ENCODE measurements at places on chromosomes 1 and 21.

GRCh38 chr1:234586892-234587485 lies 23.0 kb downstream of the IRF2BP2 start:
- DNase-seq, result no peak

GRCh38 chr1:7145947-7146346 lies 360.7 kb downstream of the CAMTA1 start:
- no peak for DNase-seq

- DNase-seq, result no peak
Observed at GRCh38 chr1:22273686-22274681, 131.1 kb upstream of the WNT4 start.

GRCh38 chr1:221708987-221709386 lies 32.9 kb downstream of the DUSP10 start:
- DNase-seq, result peak; percentile 47

GRCh38 chr1:185049670-185050069 lies 4.3 kb downstream of the RNF2 start:
- no peak for DNase-seq

DNA sequence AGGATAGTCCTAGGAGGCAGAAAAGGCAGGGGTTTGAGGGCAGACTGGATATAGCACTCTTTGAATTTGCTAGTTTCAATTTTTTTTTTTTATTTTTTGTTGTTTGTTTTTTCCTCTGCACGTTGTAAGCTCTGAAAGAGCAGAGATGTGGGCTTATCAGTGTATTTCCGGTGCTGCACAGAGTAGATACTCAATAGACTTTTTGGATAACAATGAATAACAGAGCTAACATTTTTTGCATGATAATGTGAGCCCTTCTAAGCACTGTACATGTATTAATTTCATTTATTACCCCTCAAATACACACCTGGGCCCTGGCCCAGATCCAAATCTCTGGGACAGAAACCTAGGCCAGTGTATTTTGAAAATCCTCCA lies 17.1 kb upstream of the PARP1 start:
- no peak for DNase-seq

DNA sequence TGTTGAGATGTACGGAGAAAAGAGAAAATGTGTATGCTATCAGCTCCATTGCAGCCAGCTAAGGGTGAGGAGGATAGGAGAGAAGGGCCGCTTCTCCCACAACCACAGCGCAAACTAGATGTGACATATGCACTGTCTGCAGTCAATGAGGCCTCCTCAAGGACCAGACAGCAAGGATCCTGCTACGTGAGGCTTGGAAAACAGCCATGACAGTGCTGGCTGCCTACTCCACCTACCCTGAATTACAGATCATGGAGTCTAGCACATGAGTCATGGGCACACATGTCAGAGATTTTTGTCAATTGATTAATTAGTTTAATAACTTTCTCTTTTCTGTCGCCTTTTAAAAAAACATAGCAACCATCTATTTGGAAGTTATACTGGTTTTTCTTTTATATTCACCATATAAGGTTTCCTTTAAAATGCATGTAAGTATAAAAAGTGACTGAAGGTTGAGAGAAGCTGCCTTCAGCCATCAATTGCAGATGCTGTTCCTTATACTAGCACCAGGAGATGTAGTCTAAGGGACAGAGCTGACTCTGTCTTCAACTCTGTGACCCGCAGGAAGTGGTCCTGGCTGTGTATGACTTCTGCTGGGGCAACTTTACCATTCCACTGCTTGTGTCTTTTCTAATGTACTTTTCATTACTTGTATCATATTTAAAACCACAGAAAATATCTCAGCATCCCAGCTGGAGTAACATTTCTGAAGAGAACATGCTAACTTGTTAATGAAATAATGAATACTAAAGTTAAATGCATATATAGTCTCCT lies 3.1 kb downstream of the VPS26C start:
- DNase-seq, result no peak

- no peak for DNase-seq
Observed at GRCh38 chr1:103461161-103462105, 64.1 kb upstream of the RNPC3 start.

GRCh38 chr1:175317779-175318178 lies 125.2 kb upstream of the KIAA0040 start:
- no peak for DNase-seq

- peak; percentile 78 for DNase-seq
Observed at GRCh38 chr1:36304970-36305914, 926 bp upstream of the SH3D21 start.

DNA sequence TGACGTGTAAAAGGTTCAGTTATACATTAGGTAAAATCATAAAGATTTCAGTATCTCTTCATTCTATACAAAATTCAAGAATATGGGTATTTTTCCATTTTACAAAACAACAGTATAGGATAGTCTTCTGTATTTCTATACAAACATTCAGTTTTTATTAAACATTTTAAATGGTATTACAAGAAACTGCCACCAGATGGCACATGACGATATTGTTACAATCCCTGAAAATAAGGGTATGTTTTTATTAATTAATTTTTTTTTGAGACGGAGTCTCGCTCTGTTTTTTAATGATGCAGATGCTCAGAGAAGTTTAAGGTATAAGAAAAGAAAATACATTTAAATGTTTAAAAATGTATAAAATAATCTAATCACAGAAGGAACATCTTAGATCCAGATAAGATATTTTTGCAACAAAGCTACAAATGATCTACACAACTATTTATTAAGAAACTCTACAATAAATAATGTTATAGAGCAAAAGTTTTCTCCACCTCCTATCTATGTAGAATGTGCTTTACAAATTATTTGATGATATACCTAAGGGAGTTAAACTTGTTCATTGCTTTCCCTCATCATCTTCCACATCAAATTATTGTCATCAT lies 23.5 kb upstream of the RSBN1 start:
- DNase-seq, result no peak

GRCh38 chr1:78447086-78447485 lies 43.7 kb upstream of the PTGFR start:
- DNase-seq, result no peak

GRCh38 chr1:116950517-116951199 lies 40.9 kb downstream of the PTGFRN start:
- no peak for DNase-seq

DNA sequence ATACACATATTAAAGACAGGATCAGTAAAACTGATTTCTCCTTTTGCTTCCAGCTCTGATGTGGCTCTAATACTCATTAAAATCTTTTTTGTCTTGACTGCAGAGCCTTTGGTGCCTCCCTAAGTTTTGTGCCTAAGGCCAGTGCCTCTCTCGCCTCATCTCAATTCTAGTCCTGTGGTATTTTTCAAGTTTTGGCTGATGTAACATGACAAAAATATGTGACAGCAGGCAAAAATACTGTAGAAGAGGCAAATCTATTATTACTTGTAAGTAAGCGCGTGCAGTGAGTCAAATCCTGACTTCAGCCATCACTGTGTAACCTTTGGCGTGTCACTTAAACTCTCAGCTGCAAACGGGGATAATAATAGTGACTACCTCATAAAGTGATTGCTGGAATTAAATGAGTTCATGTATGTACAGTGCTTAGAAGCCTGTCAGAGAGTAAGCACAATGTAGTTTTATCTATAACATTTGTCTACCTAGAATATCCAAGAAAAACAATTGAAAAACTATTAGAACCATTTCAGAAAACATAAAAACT lies 74.0 kb downstream of the MAB21L3 start:
- no peak for DNase-seq

GRCh38 chr1:42137766-42138165 lies 15.4 kb upstream of the GUCA2B start:
- no peak for DNase-seq

DNA sequence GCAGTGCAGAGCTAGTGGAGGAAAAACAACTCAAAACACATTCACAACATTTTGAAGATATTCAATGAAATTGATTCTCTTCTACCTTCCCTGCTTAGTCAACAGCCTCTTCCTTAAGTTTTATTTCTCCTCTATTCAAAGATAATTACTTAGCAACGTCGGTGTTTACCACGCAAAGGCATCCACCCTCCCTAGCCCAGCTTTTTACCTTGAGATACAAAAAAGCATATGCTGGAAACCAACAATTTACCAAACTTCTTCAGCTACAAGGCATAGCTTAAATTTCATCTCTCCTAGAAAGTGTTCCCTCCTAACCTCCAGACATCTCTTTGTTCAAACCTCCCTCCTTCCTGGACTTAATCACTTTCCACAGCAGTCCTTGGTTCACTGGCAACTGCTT lies 102.8 kb upstream of the SOD1 start:
- no peak for DNase-seq

DNA sequence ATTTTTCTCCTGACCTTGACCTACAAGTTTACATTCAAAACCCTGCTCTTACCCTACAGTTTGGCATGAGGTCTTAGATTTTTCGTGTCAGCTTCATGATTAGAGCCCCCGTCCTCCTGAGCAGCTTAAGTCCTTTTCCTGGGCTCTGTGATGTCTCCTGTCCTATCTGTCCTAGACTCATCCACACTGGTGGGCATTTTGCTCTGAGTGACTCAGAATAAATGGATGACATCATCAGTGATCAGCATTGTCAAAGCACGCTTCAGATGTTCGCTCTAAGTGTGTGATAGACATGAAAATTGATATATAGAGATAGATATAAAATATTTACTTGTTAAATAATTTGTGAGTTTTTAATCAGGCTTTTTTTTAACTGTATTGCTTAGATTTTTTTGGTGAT lies 21.8 kb downstream of the RGS13 start:
- DNase-seq, result no peak

DNA sequence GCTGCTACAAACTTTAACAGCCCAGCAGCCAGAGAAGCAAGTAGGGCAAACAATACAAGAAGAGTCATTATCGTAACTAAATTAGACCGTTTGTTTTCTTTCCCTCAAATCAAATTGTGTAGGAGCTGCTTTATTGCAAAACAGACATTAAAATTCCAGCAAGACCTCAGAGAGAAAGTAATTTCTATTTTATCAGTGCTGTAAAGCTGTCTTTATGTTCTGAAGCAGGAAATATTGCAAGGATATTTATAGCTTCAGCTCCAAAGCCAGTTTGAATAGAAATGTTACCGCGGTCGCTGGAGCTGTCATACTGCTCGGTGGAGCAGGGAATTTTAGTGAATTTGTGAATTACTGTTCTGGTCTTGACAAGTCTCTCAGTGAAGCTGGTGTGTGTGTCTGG lies 503.8 kb upstream of the PLXNA2 start:
- no peak for DNase-seq

GRCh38 chr1:198861636-198862035 lies 222.8 kb downstream of the PTPRC start:
- no peak for DNase-seq

- no peak for DNase-seq
Observed at GRCh38 chr1:25809283-25809926, 9.4 kb downstream of the SELENON start.

DNA sequence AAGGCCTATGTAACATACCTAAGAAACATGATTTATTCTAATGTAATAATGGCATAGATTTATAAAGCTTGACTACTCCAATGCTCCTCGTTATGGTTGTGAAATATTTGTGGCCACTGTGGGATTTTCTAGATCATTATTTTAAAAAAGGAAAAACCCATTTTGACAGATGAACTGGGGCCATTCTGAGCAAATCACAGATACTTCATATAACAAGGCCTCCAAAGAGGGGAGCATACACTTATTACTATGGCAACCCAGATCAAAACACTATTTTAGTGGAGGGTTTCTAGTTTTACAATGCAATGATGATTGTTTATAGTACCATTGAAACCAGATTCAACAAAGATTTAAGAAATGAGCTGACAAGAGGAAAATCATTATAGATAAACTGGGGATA lies 346.6 kb downstream of the ZNF326 start:
- DNase-seq, result no peak

DNA sequence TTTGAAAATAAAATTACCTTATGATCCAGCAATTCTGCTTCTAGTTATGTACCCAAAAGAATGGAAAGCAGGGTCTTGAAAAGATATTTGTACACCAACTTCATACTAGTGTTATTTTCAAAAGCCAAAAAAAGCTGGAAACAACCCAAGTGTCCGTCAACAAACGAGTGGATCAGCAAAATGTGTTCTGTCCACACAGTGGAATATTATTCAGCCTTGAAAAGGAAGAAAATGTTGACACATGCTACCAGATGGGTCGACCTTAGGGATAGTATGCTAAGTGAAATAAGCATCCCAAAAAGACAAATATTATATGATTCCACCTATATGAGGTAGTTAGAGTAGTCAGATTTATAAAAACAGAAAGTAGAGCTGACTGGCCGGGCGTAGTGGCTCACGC lies 65.3 kb downstream of the KAZN start:
- no peak for DNase-seq

GRCh38 chr1:243465738-243466137 lies 209.9 kb downstream of the SDCCAG8 start:
- no peak for DNase-seq

- no peak for DNase-seq
Observed at GRCh38 chr21:39071623-39072214, 111.5 kb downstream of the PSMG1 start.

- no peak for DNase-seq
Observed at GRCh38 chr1:70008660-70009059, 196.7 kb downstream of the LRRC40 start.

- no peak for DNase-seq
Observed at GRCh38 chr1:23376890-23377811, 7.5 kb upstream of the ZNF436 start.

GRCh38 chr21:41764558-41765419 lies 2.1 kb downstream of the RIPK4 start:
- no peak for DNase-seq

All from activated CD4-positive, alpha-beta T cell treated with anti-CD3 and anti-CD28 coated beads for 36 hours (primary cell).